Activated effector memory CD4-positive, alpha-beta T cell treated with Interleukin-2 at 50 U/mL for 16 hours (primary cell): ENCODE measurements at places on chromosomes 1 and 21.

DNA sequence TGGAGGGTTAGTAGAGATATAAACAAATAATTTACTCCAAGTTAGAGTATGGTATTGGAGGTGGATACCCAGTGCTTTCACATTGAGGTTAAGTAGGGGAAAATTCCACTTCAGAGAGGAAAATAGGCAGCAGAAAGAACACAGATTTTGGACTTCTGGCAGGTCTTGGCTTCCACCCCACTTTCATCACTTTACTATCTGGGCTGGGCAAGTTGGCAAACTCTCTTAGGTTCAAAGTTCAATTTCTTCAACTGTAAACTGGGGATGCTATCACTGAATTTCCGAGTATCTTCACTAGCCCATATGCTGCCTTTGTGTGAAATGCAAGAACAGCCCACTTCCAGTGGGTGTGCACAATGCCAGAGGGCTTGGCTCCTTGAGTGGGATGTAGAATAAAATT is 214.9 kb downstream of the GABPA start:
- DNase-seq: no peak

- DNase-seq: no peak
Observed at GRCh38 chr1:150619576-150620509, 9.6 kb downstream of the ENSA start.

- no peak for DNase-seq
Observed at GRCh38 chr1:158035976-158036583, 42.6 kb downstream of the KIRREL1 start.

- no peak for DNase-seq
Observed at GRCh38 chr21:42102076-42102475, 31.0 kb downstream of the UMODL1 start.

- no peak for DNase-seq
Observed at GRCh38 chr1:186819126-186819525, 9.6 kb upstream of the PLA2G4A start.

DNA sequence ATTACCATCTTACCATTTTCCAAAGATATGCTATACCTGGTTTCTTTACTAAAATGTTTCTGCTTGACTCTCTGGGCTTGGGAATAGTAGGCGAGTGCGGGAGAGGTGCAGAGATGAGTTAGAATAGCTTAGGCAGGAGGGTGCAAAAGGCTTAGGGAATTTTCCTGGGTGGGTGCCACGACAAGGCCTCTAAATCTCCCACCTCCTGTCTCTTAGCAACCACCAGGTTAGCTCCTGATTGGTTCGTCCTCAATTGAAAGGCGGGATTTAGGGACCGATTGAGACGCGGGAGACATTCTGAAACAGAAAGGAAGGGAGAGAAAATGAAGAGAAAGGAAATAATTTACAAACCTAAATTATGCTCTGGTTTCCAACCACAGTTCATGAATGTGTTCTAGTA is 3.1 kb downstream of the ACKR1 start:
- DNase-seq: no peak

DNA sequence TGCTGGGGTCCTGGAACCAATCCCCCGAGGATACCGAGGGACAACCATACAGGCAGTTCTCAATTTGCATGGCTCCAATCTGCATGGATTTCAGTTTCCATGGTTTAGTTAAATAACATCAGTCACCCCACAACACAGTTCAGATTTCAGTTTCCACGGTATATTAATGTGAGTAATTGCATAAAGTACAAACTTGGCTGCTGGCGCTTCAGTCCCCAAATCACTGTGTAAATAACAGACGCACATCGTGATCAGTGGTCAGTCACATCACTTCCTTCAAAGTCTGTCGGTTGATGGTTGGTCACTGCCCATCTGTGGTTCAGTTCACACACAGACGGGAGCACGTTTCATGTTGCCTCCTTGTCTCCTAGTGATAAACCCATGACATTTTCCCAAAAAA is 66.4 kb upstream of the LPGAT1 start:
- DNase-seq: no peak

GRCh38 chr21:46459356-46460112 is 843 bp downstream of the DIP2A start:
- DNase-seq: peak; percentile 2

GRCh38 chr1:94909486-94909885 is 17.4 kb downstream of the CNN3 start:
- DNase-seq: no peak

DNA sequence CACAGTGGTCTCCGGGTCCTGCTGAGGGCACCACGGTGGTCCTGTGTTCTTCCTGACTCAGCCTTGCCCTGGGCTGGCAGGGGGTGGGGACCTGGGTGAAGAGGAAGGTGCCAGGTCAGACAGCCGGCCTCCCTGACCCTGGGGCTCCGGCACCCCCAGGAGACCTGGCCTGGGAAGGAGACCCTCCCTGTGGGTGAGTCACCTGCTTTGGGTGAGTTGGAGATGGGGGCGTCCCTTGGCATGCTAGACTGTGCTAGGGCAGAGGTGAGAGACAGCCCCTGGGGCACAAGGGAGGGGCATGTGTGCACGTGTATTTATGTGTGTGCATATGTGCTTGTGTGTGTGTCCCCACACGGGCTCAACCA is 23.4 kb downstream of the SPSB1 start:
- no peak for DNase-seq
